ENCODE measurements at places on chromosomes 2 and 18.

- no peak for DNase-seq
These were observed 136.2 kb downstream of the WDR7 start for GRCh38 chr18:56787390-56787789.

- peak; percentile 43 for DNase-seq
These were observed 1.3 kb upstream of the USP34 start for GRCh38 chr2:61471905-61472805.

DNA sequence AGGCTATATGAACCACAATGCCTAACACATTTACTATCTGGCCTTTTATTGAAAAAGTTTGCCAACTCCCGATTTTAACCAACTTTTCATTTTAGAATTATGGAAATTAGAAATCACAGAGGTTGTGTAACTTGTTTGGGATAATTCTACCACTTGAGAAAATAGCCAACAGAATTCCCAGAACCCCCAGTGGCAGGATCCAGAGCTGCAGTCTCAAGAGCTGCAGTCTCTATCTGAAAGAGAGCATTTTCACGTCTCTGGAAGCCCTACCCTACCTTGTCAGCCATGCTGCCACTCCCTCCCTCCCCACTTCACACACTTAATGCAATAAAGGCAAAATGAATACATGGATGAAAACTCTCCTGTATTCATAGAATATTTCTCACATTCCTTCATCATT lies 23.4 kb upstream of the TSPYL6 start:
- DNase-seq: no peak

GRCh38 chr2:118875318-118875717 lies 27.9 kb upstream of the EN1 start:
- DNase-seq: no peak

DNA sequence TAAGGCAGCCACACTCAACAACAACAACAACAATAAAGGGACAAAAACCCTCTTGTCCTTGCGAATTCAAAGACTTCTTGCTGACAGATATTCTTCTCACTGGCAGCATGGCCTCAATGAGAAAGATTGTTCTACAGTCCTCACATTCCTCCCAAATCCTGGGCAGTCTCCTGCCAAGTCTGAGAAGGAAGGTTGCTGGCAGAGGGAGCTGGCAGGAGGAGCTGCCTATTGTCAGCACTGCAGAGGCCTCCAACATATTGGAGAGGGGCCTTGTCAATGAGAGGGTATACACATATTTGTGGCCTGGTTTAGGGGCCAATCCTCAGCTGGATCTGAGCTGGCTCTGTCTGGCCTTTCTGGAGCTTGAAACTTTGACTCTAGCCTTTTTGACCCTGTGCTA lies 63.5 kb downstream of the LAMA3 start:
- DNase-seq: peak; percentile 70

DNA sequence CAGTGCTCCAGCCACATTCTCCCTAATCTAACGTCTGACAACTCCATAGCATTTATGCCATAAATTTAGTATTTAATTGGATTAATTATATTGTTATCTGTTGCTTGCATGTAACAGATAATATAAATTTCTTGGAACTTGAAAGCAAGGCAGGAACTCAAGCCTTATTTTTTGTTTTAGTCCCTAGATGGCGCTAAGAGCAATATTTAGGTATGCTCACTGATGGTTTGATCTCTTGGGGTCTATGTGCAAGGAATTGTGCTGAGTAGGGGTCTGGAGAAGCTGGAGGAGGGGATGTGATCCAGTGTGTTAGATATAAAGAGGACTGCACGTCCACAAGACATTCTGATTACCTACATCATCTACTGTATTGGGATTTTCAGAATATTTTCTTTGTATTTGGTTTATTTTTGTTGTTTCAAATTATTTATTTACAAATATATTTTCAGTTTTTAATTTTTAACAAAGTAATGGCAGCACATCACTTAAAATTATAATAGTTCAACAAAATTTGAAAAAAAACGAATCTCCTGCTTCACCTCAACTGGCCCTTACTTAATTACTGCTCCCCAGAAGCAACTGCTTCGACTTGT lies 32.8 kb downstream of the KATNAL2 start:
- no peak for DNase-seq

DNA sequence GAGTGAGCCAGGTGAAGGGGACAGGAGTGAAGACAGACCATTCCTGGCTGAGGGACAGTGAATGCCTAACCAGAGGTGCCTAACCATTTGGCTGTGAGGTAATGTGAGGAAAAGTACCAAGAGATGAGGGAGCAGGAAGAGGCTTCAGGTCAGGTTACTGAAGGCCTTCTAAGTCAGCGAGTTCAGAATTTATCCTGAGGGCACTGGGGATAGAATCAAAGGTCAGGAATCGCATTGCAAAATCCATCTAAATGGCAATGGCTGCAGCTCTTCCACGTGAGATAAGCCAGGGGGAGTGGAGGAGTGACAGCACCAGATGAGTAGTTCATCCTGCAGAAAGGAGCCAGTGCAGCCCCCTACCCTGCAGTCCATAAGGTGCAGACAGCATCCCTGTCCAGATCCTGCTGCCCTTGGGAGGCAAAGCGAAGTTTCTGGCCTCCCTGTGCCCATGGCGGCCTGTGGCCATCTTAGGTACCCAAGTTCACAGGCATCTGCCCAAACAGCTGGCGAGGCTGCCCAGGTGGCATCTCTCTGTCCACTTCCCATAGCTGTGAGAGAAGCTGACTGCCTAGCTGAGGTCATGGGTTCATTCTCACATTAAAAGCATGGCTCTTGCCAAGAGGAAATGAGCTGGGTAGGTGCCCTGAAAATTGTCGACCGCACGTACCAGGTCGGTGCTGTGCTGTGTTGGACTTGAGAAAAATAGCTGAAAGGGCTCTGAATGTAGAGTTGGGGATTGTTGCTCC lies 49.5 kb downstream of the CYP27C1 start:
- no peak for DNase-seq

DNA sequence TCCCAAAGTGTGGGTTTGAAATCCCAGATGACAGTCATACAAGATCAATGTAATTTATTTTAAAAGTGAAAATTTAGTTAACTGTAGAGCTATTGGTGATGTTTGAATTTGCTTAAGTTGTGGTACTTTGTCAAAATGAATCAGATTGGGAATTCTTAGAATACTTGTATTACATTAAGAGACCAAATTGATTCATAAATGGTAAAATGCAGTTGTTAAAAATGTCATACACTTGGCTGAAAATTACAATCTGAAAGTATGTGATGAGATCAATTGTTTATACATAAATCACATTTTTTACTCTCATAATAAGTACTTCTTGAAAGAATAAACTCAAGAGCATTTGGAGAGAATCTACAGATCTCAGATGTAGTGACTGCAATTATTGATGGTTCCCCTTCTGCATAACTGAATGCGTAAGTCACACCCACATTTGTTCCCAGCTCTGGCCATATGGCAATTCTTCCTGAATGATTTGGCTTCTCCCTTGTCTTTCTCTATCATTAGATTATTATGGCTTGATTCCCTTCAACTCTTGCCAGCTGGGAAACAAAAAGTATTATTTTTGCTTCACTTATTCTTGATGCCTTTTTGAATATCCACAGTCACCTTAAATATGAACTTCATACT lies 558.5 kb downstream of the CPS1 start:
- DNase-seq: no peak

GRCh38 chr18:58241877-58242276 lies 197.9 kb downstream of the NEDD4L start:
- no peak for DNase-seq

DNA sequence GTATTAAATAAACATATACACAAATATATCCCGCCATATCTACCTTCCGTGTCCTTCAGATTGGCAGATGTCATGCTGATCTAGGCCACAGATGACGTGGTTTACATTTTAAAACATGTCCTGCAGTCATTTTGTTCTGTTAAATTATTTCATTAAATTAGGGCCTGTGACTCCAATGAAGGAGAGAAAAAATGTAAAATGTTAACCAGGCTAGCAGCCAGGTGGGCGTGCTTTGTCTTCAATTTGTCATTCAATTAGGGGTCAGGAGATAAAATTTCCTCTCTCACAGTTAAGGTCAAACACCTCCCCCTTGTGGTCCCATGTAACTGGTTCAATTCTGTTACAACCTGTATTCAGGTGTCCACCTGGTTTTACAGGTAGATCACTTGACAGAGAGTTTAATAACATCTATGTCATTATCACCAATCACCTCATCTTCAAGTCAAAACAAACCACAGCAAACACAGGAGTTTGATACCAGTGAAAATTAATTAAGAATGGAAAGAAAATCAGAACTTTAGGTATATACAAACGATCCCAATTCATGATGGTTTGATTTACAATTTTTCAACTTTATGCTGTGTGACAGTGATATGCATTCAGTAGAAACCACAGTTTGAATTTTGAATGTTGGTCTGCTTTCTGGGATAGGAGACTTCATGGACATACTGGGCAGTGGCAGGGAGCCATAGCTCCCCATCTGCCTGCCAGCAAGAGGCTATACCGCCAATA lies 339.4 kb downstream of the CMPK2 start:
- DNase-seq: no peak

GRCh38 chr18:36460854-36461253 lies 163.3 kb downstream of the FHOD3 start:
- DNase-seq: no peak

Data from left hindlimb (tissue), 1 donor.